Neural progenitor cell (in vitro differentiated cells): ENCODE measurements at places on chromosomes 11 and 22.
A peak's percentile ranks its signal among the peaks of the same experiment; 100 is the strongest.

DNA sequence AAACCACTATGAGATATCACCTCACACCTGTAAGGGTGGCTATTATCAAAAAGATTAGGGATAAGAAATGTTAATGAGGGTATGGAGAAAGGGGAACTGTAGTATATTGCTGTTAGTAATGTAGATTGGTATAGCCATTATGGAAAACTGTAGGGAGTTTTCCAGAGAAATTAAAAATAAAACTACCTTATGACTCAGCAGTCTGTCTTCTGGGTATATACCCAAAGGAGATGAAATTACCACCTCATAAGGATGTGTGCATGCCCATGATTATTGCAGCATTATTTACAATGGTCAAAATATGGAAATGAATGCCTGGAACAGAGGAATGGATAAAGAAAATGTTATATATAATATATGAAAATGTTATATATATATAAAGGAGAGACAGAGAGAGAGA is 303.8 kb downstream of the METTL15 start:
- DNase-seq, result no peak

DNA sequence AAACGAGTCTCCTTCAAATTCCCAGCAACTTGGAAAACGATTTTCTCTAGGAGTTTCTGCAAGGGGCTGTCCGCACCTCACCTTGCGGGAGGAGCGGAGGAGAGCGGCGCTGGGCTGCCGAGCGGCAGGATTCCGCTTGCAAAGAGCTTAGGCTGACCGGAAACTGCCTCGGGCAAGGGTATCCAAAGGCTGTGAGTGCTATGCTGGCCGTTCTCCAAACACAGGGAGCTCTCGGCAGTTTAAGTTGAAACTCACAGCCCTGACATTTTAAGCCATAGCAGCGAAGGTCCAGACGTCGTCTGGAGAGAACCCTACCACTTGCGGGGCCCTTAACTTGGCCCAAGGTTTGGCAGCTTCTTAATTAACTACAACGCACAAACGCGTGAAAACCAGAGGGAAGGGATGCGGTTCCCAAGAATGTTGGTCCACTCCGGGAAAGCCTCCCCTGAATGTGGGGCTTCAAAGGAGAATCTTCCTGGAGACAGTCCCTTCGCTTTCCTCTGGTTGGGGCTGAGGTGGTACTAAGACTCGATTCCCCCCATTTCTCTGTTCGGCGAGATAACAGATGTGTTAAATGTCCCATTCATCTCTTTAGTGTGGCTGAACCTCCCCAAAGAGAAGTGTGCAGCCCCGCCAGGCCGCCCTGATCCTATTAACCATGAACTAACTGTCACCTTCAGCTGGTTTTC is 1.1 kb upstream of the DBX1 start:
- peak; percentile 68 for DNase-seq

- DNase-seq, result no peak
Observed at GRCh38 chr11:104858882-104859775, 39.1 kb downstream of the CASP12 start.

GRCh38 chr11:83102834-83103233 is 31.1 kb upstream of the RAB30 start:
- DNase-seq, result no peak

- no peak for DNase-seq
Observed at GRCh38 chr11:4213746-4214145, 119.1 kb downstream of the RRM1 start.

DNA sequence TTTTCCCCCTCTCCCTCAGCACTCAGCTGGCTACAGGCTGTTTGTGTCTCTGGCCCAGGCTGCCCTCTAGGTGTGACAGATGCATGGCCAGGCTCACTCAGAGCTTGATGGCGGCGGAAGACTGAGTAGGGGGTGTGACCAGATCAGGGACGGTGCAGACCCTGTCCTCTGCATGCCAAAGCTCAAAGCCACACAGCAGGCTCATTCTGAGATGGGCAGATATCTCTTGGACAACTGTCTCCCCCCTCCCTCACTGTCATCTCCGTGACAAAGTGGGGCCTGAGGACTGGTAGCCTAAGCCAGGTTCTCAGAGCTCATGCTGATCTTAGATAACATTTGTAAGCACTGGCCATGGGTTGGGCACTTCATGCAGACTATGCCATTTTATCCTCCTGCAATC is 231.3 kb downstream of the DSCAML1 start:
- peak; percentile 37 for DNase-seq

DNA sequence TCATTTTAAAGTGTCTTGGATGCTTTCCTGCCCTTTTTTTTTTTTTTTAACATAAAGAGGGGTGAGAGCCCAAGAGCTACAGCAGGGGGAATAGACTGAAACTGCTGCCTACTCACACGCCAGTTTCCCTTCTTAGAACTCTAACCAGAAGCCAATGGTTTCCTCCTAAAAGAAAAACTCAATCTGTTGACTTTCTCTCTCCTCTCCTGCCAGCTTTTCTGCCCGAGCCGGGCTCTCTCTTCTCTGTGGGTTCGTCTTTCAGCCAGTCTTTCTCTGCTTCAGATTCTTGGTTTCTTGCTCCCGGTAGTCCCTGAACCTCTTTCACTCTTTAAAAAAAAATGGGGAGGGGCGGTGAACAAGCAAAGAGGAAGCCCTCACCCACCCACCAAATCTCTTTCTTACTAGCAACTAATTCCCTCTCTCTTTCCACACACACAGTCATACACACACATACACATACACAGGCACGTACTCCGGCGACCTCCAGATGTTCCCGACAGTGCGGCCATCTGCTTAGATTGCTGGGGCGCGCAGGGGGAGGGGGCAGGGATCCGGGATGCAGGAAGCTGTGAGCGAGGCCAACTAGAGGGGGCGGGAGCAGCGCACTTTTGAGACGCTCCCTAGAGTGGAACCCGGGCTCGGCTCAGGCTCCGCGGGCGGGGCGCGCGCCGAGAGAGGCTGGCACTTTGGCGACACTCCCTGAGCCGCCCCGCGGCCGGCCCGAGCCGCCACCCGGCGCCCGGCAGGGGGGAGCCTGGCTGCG is 444 bp upstream of the TSKU start:
- peak; percentile 98 for DNase-seq

DNA sequence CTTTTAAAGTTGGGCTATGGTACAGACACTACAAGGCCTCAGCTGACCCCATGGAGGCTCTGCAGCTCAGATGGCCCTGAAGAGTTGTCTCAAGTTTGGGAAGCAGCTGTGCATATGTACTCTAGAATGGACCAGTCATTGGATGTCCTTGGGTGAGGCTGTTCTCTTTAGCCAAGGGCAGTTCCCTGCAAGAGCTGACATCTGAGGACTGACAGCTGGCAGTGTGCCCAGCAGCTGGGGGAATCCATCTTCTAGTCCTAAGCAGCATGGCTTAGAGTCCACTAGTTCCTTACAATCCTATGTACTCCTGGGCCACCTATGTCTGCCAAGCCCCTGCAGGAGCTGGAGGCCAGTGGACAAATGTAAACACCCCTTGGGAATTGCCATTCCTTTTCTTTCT is 76.5 kb downstream of the C11orf91 start:
- DNase-seq, result no peak

GRCh38 chr11:100574894-100575769 is 112.0 kb upstream of the ARHGAP42 start:
- DNase-seq, result no peak

DNA sequence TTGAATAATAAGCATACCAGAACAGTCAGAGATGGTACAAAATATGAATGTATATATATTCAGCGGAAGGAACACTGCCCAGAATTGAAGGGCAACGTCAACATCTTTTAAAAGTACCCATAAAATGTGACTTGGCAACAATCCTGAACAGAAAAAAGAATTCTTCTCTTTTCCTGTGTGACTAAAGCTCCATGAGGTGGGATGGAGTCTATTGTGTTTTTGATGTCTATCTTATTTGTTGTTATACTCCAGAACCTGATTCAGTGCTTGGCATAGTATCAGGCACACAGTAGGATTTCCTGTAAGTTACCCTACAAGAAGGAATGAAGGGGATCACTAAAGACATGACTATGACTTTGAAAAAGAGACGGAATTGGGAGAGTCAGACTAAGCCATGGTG is 10.3 kb downstream of the LDLRAD3 start:
- no peak for DNase-seq

DNA sequence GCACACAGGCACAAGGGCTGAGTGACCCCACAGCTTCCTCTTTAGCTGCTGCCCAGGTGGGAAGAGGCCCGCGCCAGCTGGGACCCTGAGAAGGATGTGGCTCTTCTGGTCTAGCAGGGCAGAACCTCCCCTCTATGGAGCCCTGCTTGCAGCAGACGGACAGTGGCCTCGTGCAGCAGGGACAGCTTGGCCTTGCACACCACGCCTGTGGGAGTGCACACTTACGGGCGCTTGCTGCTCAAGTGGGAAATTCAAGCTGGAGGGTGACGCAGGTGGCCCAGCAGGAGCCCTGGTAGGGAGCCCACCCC is 971.4 kb downstream of the BRD1 start:
- no peak for DNase-seq

GRCh38 chr11:94400839-94401772 is at the start of gene GPR83:
GPR83 (minus strand) TSS chr11:94401419; CDS start chr11:94401247, 172 bp downstream.
- peak; percentile 75 for DNase-seq

- peak; percentile 81 for DNase-seq
Observed at GRCh38 chr22:29306175-29306834, at the start of gene GAS2L1. GAS2L1 (plus strand) TSS chr22:29306650; CDS start chr22:29308106, 1,456 bp downstream.

- peak; percentile 94 for DNase-seq
Observed at GRCh38 chr11:63915961-63916836, 765 bp downstream of the RCOR2 start.

DNA sequence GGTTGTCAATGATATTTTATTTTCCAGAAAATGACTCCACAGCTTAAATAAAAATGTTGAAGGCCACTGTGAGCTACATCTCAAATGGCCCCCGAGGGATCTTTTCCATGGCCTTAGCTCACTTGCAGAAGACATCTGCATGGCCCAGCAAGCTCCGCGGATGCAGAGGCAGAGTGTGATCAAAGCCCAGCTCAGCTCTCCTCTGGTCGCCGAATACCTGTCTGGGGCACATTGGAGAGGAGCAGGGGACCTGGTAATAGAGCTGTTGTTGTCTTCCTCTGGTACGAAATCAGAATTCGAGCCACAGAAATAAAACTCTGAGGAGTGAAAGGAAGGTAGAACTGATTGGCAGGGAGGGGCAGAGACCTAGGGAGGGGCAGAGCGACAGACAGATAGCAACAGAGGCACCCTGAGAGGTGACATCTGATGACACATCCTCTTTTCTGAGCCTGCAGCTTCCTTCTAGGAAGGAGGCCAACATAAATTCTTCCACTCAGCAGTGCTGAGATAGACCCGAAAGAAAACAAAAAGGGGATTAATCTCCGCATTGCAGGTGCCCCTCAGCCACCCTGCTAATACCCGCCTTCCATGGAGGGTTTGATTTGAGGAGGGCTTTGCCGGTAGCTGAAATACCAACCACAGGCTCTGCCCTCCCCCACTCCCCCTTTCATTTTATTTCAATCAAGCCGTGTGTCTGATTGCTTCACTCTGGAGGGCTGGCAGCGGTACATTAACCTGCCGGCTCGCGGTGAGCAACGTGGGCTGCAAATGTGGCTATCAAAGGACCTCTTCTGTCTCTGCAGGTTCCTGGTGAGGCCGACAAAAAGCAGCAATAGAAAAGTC is 759.4 kb downstream of the OPCML start:
- DNase-seq, result peak; percentile 83

- DNase-seq, result peak; percentile 84
Observed at GRCh38 chr11:44950625-44951476, at the start of gene TP53I11. TP53I11 (minus strand) TSS chr11:44950883; CDS start chr11:44938335, 12,548 bp downstream.

GRCh38 chr11:104991994-104992393 is 23.6 kb upstream of the CASP4 start:
- DNase-seq, result no peak

DNA sequence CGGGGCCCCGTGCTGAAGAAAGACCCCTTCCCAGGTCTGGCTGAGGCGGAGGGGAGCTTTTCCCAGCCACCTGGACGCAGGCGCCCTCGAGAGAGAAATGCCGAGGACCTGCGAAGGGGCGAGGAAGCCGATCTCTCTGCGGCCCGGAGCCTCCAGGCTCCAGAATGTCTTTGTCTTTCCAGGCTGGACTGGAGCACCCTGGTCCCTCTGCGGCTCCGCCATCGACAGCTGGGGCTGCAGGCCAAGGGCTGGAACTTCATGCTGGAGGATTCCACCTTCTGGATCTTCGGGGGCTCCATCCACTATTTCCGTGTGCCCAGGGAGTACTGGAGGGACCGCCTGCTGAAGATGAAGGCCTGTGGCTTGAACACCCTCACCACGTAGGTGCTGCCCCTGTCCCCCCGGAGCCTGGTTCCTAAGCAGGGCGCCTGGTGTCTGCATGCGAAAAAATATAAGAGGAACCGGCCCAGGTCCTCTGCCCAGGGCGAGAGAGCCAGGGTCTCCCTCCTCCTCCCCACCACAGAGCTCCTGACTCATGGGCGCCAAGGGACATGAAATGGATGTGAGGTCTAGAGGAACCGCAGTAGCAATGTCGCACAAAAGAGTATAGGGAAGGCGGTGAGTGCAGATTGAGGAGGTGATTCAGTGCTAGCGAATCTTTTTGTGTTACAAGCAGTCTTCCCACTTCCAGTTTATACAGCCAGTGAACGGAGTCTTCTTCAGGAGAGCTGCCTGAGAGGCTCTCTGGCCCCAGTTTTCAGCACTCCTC is 11.0 kb downstream of the GLB1L2 start:
- no peak for DNase-seq

GRCh38 chr11:87355596-87355995 is 317.9 kb downstream of the TMEM135 start:
- DNase-seq, result no peak

DNA sequence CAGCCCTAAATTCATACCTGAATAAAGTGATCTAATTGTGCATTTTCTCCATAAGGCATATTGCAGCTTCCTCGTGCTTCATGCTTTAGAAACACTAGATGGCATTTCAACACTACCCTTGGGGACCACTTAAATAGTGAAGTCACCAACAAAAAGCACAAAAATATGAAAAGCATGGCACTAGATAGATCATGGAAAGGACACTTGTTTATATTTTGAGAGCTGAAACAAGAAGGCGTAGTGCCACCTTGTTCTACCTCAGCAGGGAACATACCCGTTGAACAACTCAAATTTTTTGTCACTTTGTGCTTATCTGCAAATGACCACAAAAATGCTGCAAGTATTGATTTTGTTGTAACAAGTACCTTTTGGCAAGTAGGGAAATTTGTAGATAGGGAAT is 8.6 kb downstream of the TBCEL start:
- no peak for DNase-seq

- peak; percentile 56 for DNase-seq
Observed at GRCh38 chr22:49961005-49961600, 531 bp downstream of the PIM3 start.

GRCh38 chr11:3003396-3004231 is 11.5 kb upstream of the NAP1L4 start:
- no peak for DNase-seq

DNA sequence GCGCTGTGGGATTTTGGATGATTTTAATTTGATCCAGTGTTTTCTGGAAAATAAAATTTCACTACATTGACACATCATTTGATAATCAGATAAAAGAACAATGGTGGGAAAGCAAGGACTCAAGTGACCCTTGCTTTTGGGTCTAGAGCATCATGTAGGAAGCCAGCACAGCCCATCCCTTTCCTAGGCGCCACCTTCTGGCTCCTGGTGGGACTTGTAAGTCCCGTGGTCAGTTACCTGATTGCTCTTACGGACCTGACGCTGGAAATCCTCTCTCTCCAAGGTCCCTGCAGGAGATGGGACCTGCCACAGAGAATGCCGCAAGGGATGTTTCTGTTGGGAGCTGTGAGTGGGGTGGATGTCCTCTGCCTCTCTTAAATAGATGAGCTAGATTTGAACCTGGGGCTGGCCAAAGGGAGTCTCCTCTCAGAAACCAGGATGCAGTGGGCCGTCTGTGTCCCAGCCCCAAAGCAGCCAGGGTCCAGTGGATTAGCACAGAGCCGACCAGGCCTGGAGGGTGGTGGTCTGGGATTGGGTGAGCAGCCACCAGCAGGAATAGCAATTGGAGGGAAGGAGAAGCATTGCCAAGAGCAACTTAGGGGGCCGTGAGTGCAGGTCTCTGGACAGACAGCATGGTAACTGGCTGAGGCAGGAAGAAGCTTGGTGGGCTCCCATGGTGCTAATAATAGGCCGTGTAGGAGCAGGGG is 21.7 kb downstream of the TIMP3 start:
- peak; percentile 85 for DNase-seq
